Fibroblast of lung (primary cell): ENCODE measurements at places on chromosomes 5 and 9. TPM values are rescaled to one million over a fixed set of nuclear protein-coding genes. Genes with fewer than 3 reads are reported as not detected.

DNA sequence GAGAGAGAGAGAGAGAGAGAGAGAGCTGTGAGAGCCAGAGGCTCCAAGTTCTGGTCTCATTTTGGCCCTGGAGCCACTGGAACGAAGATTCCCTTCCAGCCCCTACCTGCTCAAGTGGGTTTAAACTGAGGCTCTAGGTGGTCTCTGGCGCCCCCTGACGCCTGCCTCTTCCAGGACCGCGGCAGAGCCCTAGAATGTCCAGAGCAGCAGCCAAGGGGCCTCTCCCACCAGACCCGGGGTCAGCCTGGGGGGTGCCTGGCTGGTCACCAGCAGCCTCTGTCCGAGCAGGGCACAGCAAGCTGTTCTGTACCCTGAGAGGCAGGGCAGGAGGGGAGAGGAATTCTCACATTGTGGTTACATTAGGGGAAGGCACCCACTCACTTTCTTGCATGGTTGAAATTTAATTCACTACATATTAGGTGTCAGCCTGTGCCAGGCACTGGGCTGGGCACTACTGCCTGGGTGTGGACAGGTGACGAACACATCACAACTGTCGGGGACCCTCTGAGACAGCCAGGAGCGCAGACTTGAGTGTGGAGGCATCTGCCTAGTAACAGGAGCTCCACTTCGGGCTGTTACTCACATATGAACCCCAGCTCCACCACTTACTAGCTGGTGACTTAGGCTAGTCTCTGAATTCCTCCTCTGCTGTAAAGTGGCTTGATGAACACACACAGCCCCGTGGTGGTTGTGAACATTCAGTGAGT is 44.5 kb downstream of the AMBP start:
- H3K36me3 ChIP-seq = peaks cover 22% of the 10 kb centered on the region
- H3K27me3 ChIP-seq = no peaks in the 10 kb centered on the region
- H3K4me1 ChIP-seq = no peaks in the 10 kb centered on the region

- H3K27me3 ChIP-seq = no peaks in the 10 kb centered on the region
- DNase-seq = peak; percentile 54
- H3K4me1 ChIP-seq = peaks cover 6% of the 10 kb centered on the region
These were observed 51.9 kb downstream of the COL27A1 start for GRCh38 chr9:114207034-114207810.

DNA sequence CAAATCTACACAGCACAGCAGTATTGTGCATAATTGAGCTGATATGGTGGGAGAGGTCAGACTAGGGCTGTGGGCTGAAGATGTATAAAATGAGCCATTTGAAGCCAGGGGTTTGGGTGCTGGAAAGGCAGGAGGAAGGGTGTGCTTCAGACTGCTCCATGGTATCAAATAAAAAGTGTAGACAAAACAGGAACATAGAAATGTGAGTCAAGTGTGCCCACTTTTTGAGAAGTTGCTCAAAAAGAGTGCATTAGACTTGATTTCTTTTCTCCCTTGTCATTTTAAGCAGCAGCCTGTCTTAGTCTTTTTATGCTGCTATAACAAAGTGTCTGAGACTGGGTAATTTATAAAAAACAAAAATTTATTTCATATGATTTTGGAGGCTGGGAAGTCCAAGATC is 55.8 kb upstream of the ZFAND5 start:
- no peak overlapping the region for H3K27ac ChIP-seq
- no peak overlapping the region for H3K4me3 ChIP-seq
- H3K27me3 ChIP-seq = no peaks in the 10 kb centered on the region
- DNase-seq = no peak

DNA sequence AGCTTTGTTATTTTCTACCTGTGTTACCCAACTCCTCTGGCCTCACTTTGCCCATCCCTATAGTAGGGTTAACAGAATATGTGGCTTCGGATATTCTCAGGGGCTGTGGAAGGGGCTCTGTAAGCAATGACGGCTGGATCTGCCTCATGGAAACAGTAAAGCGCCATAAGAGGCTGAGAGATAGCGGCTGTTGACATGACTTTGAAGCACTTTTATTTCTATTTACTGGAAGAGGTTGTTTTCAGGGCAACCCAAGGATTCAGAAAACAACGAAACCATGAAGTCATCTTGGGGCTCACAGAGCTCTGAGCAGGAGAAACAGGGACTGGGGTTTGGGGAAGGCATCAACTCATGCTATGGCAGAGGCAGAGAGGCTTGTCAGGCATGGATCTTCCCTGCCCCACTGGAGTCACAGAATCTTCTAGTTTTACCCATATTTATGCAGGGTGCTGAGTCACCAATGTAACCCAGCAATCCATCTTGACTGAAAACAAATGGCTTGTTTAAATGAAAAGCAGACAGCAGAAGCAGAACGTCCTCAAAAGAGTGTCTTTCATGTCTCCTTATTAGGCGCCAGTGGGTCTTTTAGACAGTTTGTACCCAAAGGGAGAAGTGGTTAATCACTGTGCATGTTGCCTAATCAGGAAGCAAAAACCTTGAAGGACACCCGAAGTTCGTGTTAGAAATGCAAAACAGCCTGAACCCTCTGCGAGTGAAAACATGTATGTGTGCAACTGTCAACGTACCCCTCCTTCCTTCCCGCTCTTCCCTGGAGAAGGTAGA is 113.0 kb downstream of the COL23A1 start:
- H3K27ac ChIP-seq = no peak overlapping the region
- no peaks in the 10 kb centered on the region for H3K4me1 ChIP-seq
- no peak overlapping the region for H3K4me3 ChIP-seq
- no peaks in the 10 kb centered on the region for H3K36me3 ChIP-seq
- DNase-seq = no peak

GRCh38 chr5:3376611-3377010 is 219.0 kb upstream of the IRX1 start:
- no peaks in the 10 kb centered on the region for H3K4me1 ChIP-seq
- H3K27me3 ChIP-seq = no peaks in the 10 kb centered on the region
- no peaks in the 10 kb centered on the region for H3K36me3 ChIP-seq
- no peak overlapping the region for H3K4me3 ChIP-seq
- no peak overlapping the region for H3K27ac ChIP-seq
- no peak for DNase-seq

DNA sequence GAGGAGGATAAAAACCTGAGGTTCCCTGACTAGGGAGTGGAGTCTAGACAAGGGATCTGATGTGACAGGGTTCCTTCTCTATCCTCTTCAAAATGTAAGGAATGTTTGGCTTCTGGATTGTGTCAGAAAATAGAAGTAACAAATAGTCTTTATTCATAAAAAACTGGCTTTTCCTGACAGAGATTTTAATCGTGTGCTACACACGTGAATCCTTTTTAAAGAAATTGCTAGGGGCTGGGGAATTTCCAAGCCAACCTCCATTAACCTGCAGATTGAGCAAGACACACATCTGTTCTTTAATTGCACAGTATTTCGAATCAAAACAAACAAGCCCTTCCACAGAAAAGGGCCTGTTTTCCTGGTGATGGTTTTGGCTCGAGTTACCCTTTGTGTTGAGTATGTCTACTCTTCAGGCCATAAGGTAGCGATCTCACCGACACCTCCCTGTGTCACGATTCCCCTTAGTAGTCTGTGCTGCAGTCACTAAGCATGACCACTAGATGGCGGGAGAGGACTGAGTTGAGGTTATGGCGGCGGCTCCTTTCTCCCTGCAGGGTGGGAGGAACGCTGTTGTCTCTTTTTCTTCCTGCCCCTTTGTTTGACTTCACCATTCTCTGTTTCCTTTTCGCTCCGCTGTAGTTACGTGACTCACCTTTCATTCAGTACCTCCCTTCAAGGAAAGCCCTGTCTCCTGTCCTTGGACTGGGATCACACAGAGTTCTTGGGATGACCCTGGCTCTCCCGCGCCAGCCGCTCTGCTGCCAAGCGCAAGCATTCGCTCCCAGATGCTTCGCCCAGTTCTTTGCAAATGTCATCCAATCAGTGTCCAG is 137.1 kb upstream of the SLC24A2 start:
- peaks cover 3% of the 10 kb centered on the region for H3K4me1 ChIP-seq
- H3K4me3 ChIP-seq = peak overlapping the region; percentile 68
- H3K27me3 ChIP-seq = no peaks in the 10 kb centered on the region
- no peak overlapping the region for H3K27ac ChIP-seq
- no peaks in the 10 kb centered on the region for H3K36me3 ChIP-seq

DNA sequence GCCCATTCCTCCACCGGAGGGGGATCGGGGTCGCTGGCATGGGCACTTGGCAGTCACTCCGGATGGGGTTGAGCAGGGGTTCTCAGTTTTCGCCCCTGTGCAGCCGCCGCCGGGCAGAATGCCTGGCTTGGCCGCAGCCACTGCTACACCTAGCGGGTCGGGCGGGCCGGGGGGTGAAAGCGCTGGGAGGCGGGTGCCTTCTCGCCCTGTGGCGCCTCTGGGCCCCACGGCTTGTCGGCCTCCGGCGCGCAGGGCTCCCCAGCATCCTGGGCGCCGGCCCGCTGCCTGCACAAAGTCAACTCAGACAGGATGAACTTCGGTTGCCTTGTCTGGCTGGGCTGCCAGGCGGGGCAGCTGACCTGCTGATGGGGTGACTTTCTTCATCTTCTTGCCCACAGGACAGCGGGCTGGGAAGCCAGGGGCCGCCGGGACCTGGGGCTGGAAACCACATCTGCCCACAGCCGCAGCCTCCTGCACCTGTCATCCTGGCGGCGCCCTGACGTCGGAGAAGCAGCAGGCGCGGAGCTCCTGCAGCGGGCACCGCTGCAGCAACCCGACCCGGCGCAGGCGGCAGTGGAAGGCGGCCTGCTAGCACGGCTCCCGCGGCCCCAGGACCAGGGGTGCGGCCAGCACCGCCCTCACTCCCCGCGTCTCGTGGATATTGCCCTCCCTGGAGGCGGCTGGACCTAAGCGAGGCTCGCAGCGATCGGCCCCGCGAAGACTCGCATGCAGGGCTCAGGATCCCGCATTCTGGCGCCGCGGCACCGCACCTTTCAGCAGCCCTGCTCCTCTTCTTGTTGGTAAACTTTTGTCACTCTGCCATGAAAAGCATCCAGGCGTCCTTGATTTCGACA is 1.3 kb upstream of the ANKRD18A start:
- H3K27ac ChIP-seq = no peak overlapping the region
- H3K36me3 ChIP-seq = no peaks in the 10 kb centered on the region
- H3K4me3 ChIP-seq = no peak overlapping the region
- no peaks in the 10 kb centered on the region for H3K4me1 ChIP-seq
- H3K27me3 ChIP-seq = peaks cover 20% of the 10 kb centered on the region
- peak; percentile 14 for DNase-seq

GRCh38 chr5:132496631-132497487 is 6.3 kb upstream of the IRF1 start:
- no peaks in the 10 kb centered on the region for H3K36me3 ChIP-seq
- peaks cover 45% of the 10 kb centered on the region for H3K4me1 ChIP-seq
- H3K27ac ChIP-seq = peak overlapping the region; percentile 93
- no peaks in the 10 kb centered on the region for H3K27me3 ChIP-seq
- H3K4me3 ChIP-seq = peak overlapping the region; percentile 70

DNA sequence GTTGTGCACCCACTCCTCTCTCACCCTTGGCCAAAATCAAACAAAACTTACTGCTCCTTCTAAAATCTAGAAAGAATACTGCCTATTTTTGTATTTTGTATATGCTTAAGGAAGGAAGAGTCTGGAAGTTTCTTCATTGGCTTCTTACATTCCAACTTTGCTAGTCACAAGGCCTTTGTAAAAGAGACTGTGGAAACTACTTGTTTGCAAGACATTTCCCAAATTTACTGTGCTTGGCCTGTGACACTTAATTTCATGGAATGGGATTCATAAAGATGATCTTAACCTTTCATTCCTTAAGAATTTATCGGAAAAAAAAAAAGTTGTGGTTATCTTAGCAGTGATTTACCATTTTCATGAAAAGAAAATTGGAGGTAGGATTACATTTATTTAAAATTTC is 208.9 kb downstream of the VPS13A start:
- DNase-seq = peak; percentile 39
- peaks cover 2% of the 10 kb centered on the region for H3K36me3 ChIP-seq
- H3K4me3 ChIP-seq = no peak overlapping the region
- H3K27ac ChIP-seq = no peak overlapping the region
- H3K4me1 ChIP-seq = no peaks in the 10 kb centered on the region
- no peaks in the 10 kb centered on the region for H3K27me3 ChIP-seq

DNA sequence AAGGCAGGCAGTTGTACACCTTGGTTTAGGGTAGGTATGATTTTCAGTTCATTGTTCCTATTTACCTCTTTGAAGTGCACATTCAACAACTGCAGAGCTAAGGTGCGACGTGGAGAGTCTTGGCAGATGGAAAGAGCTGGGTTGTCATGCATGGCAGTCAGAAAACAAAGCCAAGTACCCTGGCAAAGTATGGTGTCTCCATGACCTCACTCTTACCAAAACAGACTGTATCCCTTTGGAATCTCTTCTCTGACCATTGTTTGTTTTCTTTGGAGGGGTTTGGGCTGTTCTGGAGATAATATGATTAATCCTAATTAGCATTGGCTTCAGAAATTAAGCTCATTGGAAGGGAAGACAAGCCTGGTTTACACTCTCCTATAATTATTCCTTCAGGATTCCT is 665.7 kb downstream of the DNAH5 start:
- H3K27ac ChIP-seq = no peak overlapping the region
- no peak overlapping the region for H3K4me3 ChIP-seq
- no peaks in the 10 kb centered on the region for H3K27me3 ChIP-seq
- DNase-seq = peak; percentile 63
- H3K36me3 ChIP-seq = no peaks in the 10 kb centered on the region

GRCh38 chr5:141617128-141617527 is 1.7 kb downstream of the DIAPH1 start:
- no peaks in the 10 kb centered on the region for H3K27me3 ChIP-seq
- H3K4me3 ChIP-seq = peak overlapping the region; percentile 82
- H3K27ac ChIP-seq = no peak overlapping the region
- H3K4me1 ChIP-seq = no peaks in the 10 kb centered on the region
- DNase-seq = no peak
- peaks cover 3% of the 10 kb centered on the region for H3K36me3 ChIP-seq

GRCh38 chr5:68924481-68925145 is 169.2 kb upstream of the SLC30A5 start:
- peak; percentile 25 for DNase-seq
- no peaks in the 10 kb centered on the region for H3K27me3 ChIP-seq
- no peaks in the 10 kb centered on the region for H3K36me3 ChIP-seq
- no peaks in the 10 kb centered on the region for H3K4me1 ChIP-seq

Gene PLPPR1
- not detected in 2 replicates for total RNA-seq

Gene RNF20
- 29.6 and 34.2 TPM in 2 replicates for total RNA-seq

Gene COL23A1
- under 0.01 TPM in 1 of 2 replicates, not detected in the other for total RNA-seq

Gene TAS2R1
- total RNA-seq = not detected in 2 replicates

Gene PCDHA3
- 0.26 and 1.2 TPM in 2 replicates for total RNA-seq

Gene ERMP1
- total RNA-seq = 12.1 and 25.4 TPM in 2 replicates

Gene DDX4
- total RNA-seq = not detected in 2 replicates

Gene GPX8
- 75.5 and 84.7 TPM in 2 replicates for total RNA-seq

Gene ADAMTSL1
- 11.6 and 27.9 TPM in 2 replicates for total RNA-seq

Gene SLCO6A1
- total RNA-seq = not detected in 2 replicates
